Activated CD4-positive, alpha-beta memory T cell treated with anti-CD3 and anti-CD28 coated beads for 36 hours (primary cell): ENCODE measurements at places on chromosomes 7 and 10. TPM values are rescaled to one million over a fixed set of nuclear protein-coding genes. Genes with fewer than 3 reads are reported as not detected.
A peak's percentile ranks its signal among the peaks of the same experiment; 100 is the strongest.

DNA sequence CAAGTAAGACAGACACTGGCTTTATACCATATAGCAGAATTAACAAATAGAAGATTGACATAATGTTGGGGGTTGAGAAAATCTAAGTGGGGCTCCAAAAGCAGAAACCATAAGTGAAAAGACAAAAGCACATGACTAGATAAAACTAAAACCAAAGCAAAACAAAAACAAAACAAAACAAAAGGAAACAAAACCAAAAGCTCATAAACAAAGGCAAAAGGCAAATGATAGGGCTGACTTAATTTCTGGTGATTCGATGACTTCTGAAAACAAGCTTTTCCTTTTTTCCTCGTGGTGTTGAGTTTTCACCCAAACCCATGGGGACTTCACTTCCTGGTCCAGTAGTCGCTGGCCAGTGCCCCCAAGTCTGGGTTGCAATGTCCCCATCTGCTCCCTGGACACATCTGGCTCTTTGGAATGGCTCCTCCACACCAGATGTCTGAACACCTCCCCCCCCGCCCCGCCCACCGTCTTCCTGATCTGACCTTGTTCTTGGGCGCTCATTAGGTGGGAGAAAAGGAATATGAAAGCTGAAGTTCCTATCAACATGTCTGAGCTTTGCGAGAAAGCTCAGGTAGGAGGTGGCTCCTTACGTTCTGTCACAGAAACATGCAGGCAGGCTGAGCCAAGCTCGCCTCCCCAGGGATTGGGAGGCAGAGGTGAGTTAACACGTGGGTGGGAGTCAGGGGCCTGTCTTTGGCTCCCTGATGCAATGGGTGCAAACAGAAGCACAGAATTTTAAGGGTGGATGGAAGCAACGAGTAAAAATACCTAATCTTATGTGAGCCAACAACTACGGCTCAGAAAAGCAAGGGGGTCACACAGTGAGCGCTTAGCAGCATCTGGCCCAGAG lies 121.0 kb downstream of the NEURL1 start:
- no peaks in the 10 kb centered on the region for H3K36me3 ChIP-seq
- no peak overlapping the region for H3K27ac ChIP-seq
- no peak for DNase-seq
- H3K27me3 ChIP-seq = no peaks in the 10 kb centered on the region
- H3K4me3 ChIP-seq = no peak overlapping the region
- no peaks in the 10 kb centered on the region for H3K4me1 ChIP-seq

DNA sequence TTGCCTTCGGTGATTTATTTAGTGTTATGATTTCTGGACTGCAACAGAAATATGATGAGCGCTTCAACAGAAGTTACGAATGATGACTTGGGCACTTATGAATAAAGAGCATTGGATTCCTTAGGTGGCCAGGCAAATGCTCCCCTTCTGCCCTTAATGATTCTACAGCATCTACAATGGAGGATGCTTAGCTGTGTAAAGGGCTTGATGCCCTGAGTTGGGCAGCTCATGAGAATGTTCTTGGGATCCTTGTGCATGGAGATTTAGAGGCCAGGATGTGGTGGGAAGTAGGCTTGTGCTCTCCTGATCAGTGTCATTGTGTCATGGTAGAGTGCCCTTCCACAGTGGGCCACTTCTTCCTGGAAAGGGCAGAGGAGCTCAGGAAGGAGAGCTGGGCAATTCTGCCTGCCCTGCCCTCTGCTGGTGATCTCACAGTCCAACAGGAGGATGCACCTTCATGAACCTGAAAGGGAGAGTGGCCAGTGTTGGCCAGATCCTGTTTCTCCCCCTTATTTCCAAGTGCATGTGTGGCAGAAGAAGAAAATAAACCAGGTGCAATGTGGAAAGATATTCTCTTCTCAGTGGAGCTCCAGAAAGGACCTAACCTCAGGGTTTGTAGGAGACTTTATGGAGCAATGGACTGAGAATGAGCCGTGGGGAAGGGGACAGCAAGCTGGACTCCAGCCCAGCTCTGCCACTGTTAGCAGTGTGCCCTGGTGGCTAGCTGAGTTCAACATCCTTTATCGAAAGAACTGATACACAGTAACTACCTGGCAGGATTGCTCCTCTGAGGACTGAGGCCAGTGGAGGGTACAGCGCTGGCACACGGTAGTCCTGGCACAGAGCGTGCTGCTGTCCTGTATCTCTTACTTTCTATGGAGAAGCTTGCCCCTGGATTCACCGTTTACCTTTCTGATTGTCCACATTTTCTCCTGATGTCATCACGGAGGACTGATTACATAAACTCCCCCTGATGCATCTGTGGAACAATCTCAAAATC lies 182.9 kb downstream of the BMPER start:
- no peaks in the 10 kb centered on the region for H3K36me3 ChIP-seq
- no peak for DNase-seq
- no peaks in the 10 kb centered on the region for H3K27me3 ChIP-seq

- H3K4me3 ChIP-seq = no peak overlapping the region
- no peaks in the 10 kb centered on the region for H3K36me3 ChIP-seq
- no peak overlapping the region for H3K27ac ChIP-seq
- no peak for DNase-seq
Observed at GRCh38 chr10:33664070-33664469, 329.6 kb upstream of the NRP1 start.

DNA sequence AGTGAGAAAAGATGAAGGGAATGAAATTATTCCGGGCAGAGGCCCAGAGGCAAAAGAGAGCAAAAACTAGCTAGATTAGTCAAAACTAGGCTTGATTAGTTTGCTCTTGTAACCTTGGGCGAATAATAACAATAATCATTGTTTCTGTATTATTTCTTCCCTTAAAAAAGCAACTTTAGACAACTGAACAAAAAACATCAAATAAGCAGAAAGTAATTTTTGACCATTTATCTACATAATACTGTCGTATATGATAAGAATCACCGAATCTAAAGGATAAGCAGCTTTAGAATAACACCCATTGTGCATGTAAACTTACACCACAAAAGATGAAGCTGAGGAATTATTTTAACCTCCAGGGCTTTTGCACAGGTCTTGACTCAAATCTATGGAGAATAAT lies 125.1 kb downstream of the TPK1 start:
- H3K27ac ChIP-seq = no peak overlapping the region
- DNase-seq = no peak
- peaks cover 14% of the 10 kb centered on the region for H3K4me1 ChIP-seq
- H3K27me3 ChIP-seq = no peaks in the 10 kb centered on the region

GRCh38 chr10:21751341-21752310 lies 217.6 kb downstream of the MLLT10 start:
- H3K4me3 ChIP-seq = no peak overlapping the region
- no peak overlapping the region for H3K27ac ChIP-seq
- H3K36me3 ChIP-seq = peaks cover 4% of the 10 kb centered on the region

GRCh38 chr10:129622736-129623135 lies 155.7 kb downstream of the MGMT start:
- no peak for DNase-seq
- H3K4me3 ChIP-seq = no peak overlapping the region
- H3K36me3 ChIP-seq = peaks cover 36% of the 10 kb centered on the region
- no peaks in the 10 kb centered on the region for H3K27me3 ChIP-seq

The MMP21 gene
- not detected for total RNA-seq

DNA sequence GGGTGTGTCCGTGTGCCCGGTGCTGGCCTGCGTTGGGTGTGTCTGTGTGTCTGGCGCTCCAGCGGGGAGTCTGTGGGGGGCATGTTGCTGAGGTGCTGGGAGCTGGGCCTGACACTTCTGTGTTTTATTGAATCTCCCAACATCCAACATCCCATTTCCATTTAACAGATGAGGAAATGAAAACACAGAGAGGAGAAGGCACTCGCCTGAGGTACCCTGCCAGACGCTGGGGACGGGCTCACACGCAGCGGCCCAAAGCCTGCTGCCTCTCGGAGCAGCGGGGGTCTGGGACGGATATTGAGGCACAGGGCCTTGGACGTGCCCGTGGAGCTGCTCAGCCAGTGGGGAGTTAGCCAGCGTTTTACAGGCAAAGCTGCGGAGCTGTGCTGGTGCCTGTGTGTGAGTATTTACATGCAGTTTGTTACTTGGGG lies 133.9 kb downstream of the DNAJB6 start:
- H3K4me1 ChIP-seq = peaks cover 26% of the 10 kb centered on the region
- no peaks in the 10 kb centered on the region for H3K27me3 ChIP-seq
- H3K27ac ChIP-seq = no peak overlapping the region

The RHOBTB1 gene
- total RNA-seq = not detected

DNA sequence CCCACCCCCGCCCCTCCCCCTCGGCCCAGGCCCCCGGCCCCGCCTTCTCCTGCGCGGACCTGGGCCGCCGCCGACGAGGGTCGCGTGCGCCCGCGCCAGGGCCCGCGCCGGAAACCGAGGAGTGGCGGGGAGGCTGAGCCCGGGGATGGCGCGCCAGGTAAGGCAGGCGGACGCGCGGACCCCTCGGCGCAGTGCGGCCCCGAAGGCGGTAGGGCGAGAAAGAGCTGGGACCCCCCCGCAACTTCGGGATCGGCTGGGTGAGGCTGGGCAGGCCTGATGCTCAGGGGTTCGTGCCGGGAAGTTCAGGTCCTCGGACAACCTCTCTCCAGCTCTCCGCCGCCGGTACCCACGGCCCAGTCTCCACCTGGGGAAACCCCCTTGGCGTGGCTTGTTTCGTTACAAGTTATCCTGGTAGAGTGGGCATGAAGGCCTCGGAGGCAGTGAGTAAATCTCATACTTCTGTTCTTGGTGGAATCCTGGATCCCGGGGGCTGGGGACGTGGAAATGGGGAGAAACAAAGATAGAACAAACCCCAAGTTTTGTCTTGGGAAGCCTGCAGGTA lies 58.4 kb downstream of the ZNF467 start:
- H3K27ac ChIP-seq = peak overlapping the region; percentile 60
- peak; percentile 50 for DNase-seq
- H3K4me3 ChIP-seq = peak overlapping the region; percentile 84
- no peaks in the 10 kb centered on the region for H3K27me3 ChIP-seq

The TNPO3 gene
- 53.4 TPM for total RNA-seq

The BPGM gene
- total RNA-seq = 24.9 TPM

GRCh38 chr7:129798616-129799349 lies 154.0 kb downstream of the UBE2H start:
- no peak for DNase-seq
- no peaks in the 10 kb centered on the region for H3K27me3 ChIP-seq
- no peaks in the 10 kb centered on the region for H3K4me1 ChIP-seq
- no peak overlapping the region for H3K27ac ChIP-seq
- no peak overlapping the region for H3K4me3 ChIP-seq

- no peaks in the 10 kb centered on the region for H3K27me3 ChIP-seq
- no peaks in the 10 kb centered on the region for H3K36me3 ChIP-seq
- no peak overlapping the region for H3K4me3 ChIP-seq
- no peak for DNase-seq
Observed at GRCh38 chr10:5668429-5668828, 2.0 kb upstream of the ASB13 start.

- no peaks in the 10 kb centered on the region for H3K4me1 ChIP-seq
- H3K4me3 ChIP-seq = no peak overlapping the region
- no peak for DNase-seq
- H3K27ac ChIP-seq = no peak overlapping the region
Observed at GRCh38 chr7:96157856-96158255, 164.0 kb downstream of the SLC25A13 start.

- peaks cover 79% of the 10 kb centered on the region for H3K4me1 ChIP-seq
- peak overlapping the region; percentile 88 for H3K27ac ChIP-seq
- peaks cover 1% of the 10 kb centered on the region for H3K27me3 ChIP-seq
- H3K36me3 ChIP-seq = peaks cover 9% of the 10 kb centered on the region
- DNase-seq = peak; percentile 81
Observed at GRCh38 chr10:47264797-47265281, 35.2 kb upstream of the GDF10 start.

DNA sequence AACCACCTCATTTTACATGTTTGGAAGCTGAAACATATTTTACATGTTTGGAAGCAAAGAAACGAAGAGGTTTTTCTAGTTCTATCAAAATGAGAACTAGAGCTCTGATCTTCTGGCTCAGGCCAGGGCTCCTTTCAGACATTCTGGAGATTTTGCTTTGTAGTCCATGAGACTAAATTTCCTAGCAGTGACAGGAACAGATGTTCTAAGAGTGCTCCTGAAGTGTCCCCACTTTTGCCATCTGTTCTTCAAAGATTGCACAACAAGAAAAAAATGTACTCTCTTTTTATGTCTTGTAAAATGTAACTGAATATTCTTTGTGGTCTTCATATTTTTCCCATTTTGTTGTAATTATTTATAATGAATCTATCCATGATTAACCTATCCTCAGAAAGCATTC lies 196.4 kb upstream of the PCLO start:
- no peak for DNase-seq
- no peak overlapping the region for H3K27ac ChIP-seq
- H3K4me1 ChIP-seq = no peaks in the 10 kb centered on the region
- no peaks in the 10 kb centered on the region for H3K27me3 ChIP-seq
- H3K36me3 ChIP-seq = no peaks in the 10 kb centered on the region

The LLCFC1 gene
- total RNA-seq = not detected

DNA sequence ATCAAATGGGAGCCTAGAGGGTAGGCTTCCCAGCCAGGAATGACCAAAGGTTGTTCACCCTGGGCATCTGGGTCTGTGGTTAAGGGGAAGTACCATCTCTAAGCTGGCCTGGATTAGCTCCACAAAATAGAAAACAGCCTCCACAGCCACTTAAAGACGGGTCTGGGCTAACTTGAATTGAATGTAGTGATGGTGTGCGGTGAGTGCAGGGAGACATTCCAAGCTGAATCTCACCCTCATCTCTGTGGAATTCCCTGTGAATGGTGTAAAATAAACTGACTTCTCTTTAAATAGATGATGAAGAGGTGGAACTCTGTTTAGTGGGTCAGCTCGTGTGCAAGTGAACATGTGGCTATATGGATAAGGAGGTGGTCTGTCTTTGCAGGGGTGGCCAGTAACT lies 251.0 kb downstream of the DYNC1I1 start:
- H3K36me3 ChIP-seq = no peaks in the 10 kb centered on the region
- no peak overlapping the region for H3K4me3 ChIP-seq
- H3K27ac ChIP-seq = no peak overlapping the region
- H3K27me3 ChIP-seq = peaks cover 8% of the 10 kb centered on the region
- H3K4me1 ChIP-seq = no peaks in the 10 kb centered on the region
- DNase-seq = no peak

The KCP gene
- total RNA-seq = 0.05 TPM

The ASB10 gene
- not detected for total RNA-seq
